ENCODE measurements at places on chromosomes 7 and 10. TPM values are rescaled to one million over a fixed set of nuclear protein-coding genes. Genes with fewer than 3 reads are reported as not detected.

The ADRA2A gene
- 0.53 TPM for polyA plus RNA-seq

The HOXA5 gene
- 91.7 TPM for polyA plus RNA-seq

The TFR2 gene
- 0.97 TPM for polyA plus RNA-seq

The PHKG1 gene
- polyA plus RNA-seq, result 2.6 TPM

The IRF5 gene
- 2.0 TPM for polyA plus RNA-seq

The TUBAL3 gene
- polyA plus RNA-seq, result not detected

The GRM3 gene
- 0.25 TPM for polyA plus RNA-seq

Measured in left lung (tissue), 14 donors.